ENCODE measurements at places on chromosomes 3 and 15.

DNA sequence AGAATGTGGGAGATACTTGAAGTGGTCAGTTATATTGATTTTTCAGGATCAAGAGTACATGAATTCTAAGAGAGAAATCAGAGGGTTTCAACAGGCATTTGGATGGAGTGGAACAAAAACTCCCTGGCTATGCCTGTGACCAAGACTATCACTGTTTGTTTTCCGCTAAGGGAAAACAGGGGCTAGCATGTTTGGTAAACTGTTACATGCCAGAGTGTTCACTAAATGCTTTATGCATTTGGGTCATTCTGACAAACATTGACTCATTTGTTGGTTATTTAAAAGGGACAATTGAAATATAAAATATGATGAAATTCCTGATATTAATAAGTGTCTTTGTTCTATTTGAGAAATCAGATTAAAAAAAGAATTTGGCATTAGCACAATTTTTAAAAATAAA is 603.9 kb upstream of the KCNMB2 start:
- no peak for DNase-seq

- no peak for DNase-seq
Observed at GRCh38 chr15:74497584-74497983, 36.6 kb upstream of the UBL7 start.

DNA sequence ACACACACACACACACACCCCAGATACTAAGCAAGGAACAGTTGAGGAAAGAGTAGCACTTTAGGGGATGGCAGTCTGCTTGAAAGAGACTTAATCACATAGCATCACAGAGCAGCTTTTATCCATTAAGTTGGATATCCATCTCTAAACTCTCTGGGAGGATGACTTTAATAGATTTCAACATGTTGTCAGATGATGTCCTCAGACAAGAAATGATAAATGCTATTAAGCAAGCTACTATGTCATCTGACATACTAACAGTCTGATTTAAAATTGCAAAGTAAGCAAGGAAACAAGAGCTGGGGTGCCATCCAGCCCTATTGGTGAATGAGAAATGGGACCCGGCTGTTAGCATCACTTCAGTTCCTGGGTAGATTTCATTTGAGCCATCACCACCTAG is 136.9 kb downstream of the PLCL2 start:
- DNase-seq: no peak

DNA sequence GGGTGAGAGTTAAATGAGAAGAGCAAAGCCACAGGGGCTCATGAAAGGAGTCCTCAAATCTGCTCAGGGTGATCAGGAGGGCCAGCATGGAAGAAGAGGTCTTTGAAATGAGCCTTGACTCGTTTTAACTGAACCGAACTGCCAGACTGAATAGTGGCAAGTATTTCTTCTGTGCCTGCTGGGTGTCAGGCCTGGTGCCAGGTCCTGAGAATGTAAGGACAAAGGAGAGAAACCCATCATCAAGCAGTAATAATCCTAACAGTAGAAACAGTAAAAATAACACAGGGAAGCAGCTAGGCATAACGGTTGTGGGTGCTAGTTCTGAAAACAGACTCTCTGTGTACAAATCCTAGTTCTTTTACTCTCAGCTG is 40.4 kb upstream of the SMAD3 start:
- no peak for DNase-seq

GRCh38 chr15:41387646-41388045 is 14.7 kb downstream of the NDUFAF1 start:
- DNase-seq: no peak

DNA sequence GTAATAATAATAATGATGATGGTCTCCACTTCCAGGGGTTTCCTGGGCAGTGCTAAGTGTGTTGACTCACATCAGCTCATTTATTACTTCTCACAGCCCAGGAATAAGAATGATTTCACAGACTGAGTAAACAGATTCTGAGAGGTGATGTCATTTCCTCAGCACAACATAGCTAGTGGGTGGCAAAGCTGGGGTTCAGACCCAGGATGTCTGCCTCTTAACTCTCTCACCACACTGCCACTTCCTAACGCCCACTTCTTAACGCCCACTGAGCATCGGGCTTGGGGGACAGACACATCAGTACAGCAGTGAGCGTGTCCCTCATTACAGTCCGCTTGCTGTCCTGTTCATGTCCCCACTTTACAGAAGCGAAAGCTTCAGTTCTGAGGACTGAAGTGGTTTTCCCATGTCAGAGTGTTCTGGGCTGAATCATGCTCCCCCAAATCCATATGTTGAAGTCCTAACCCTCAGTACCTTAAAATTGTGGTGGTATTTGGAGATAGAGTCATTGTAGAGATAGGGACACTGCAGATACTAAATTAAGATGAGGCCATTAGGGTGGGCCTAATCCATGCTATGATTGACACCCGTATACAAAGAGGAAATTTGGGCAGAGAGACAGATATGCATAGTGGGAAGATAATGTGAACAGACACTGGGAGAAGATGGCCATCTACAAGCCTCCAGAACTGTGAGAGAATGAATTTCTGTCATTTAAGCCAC is 68.0 kb downstream of the ATP2B2 start:
- peak; percentile 82 for DNase-seq

DNA sequence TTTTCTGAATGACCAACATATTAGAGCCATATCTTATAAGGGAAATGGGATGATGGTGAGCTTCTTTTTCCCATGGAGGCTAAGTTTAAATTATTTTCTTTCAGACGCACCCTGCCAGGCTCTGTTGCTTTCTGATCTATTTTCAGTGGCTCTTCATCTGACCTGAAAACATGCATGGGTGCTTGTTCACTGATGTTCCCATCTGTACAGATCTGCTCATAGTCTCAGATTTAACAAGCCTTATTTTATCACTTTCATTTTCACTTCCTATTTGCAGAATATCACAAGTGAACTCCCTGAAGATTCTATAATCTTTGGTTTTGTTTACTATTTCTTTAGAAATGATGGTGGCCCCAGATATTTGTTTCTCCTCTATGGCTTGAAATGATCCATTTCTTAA is 31.1 kb upstream of the SUCLG2 start:
- DNase-seq: no peak

- peak; percentile 66 for DNase-seq
Observed at GRCh38 chr3:52220380-52221026, 4.9 kb downstream of the TLR9 start.

GRCh38 chr3:15796771-15797641 is 773 bp downstream of the ANKRD28 start:
- no peak for DNase-seq

GRCh38 chr15:66462627-66463026 is 34.9 kb downstream of the SNAPC5 start:
- DNase-seq: no peak
